NCI-H1417 treated with DMSO at 0.1 percent for 48 hours (cell line): ENCODE measurements at places on chromosomes 16 and 17.

GRCh38 chr16:68074850-68075555, 10.2 kb upstream of the NFATC3 start:
- no peak for DNase-seq

DNA sequence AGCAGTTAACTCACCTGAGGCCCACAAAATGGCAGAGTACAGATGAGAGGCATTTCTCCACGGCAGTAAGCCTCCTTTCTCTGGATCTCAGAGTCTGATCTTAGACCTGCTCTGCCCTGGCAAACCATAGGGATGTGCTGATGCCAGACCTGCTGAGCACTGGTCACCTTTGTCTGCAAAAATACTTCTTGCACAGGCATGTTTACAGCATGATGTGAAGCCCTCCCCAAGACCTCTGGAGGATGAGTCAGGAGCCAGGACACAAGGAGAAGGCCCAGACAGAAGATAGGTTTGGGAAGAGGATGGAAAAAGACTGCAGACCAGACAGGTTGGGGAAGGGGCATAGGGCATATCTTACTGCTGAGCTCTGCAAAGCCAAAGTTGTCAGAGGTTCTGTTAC, 426.6 kb downstream of the PMP22 start:
- no peak for DNase-seq

DNA sequence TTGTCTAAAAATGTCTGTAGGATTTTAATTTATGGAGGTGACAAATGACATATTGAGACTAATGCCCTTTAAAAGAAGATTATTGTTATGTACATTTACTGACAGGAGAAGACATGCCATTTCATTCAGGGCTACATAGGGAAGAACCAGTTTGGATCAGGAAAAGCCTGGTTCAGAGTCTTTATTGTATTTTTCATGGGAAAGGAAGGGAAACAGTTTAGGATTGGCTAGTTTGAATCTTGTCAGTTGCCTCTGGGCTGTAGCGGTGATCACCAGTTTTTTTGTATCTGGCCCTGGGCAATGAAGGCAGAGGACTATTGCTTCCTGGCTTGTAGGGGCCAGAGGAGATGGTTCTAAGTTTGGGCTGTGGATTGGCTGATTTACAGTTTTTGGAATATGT, 31.8 kb downstream of the NSRP1 start:
- no peak for DNase-seq

GRCh38 chr16:78729687-78730086, 630.2 kb downstream of the WWOX start:
- DNase-seq = no peak

DNA sequence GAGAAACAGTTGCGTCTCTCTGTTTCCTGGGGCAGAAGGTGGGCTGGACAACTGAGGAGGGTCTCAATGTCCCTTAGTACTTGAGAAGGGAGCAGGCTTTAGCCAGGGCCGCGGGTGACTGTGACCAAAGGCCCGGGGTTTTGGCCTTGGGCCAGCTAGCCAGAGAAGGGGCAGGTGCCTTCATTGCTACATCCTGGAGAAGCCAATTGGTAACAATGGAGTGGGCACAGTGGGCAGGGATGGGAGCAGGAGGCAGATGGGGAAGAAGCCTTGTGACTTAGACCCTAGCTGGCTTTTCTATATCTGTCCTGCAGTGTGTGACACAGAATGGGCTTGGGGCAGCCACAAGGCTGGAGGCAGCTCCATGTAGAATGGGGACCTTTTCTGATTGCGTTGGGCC, 46.0 kb downstream of the CLEC16A start:
- no peak for DNase-seq

GRCh38 chr17:65163990-65164495, 26.9 kb downstream of the RGS9 start:
- no peak for DNase-seq
